Astrocyte (in vitro differentiated cells and primary cell): ENCODE measurements at places on chromosomes 16 and 17. TPM values are rescaled to one million over a fixed set of nuclear protein-coding genes. Genes with fewer than 3 reads are reported as not detected.
A peak's percentile ranks its signal among the peaks of the same experiment; 100 is the strongest.

GRCh38 chr17:32590974-32591373 lies 104.2 kb downstream of the CDK5R1 start:
- no peak for DNase-seq
- no peak overlapping the region for H3K27ac ChIP-seq
- no peaks in the 10 kb centered on the region for H3K27me3 ChIP-seq
- no peak overlapping the region for H3K4me3 ChIP-seq
- H3K4me1 ChIP-seq: peaks cover 3% of the 10 kb centered on the region

DNA sequence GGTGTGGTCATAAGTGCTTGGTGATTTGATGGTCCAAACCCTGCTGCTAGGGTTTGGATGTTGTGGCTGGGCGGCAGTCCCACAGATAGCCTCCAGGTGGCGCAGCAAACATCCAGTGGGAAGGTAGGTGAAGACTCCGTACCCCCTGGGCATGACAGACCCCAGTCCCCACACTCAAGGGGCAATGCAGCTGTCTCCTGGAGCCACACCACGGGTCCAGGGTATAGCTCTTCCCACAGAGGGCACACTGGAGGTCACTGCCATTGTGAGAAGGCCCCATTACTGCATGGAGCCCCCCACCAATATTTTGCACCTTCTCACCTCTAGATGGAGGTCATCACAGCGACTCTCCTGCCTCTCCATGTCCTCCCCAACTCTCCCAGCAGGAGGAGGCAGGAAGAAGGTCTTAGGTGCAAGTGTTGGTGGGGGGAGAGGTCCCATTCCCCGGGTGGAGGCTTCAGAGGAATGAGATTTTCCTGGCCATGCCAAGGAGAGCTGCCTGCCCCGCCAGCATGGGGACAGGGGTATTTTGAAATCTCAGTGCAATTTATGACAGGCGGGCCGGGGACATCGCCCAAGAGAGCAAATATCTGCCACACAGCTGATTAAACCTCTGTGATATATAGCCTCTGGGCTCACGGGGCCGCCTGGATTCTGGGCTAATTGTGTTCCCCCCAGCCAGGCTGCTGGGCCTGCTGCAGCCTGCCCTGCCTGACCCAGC lies 17.1 kb upstream of the C17orf113 start:
- H3K36me3 ChIP-seq: no peaks in the 10 kb centered on the region
- peaks cover 9% of the 10 kb centered on the region for H3K27me3 ChIP-seq
- no peak overlapping the region for H3K27ac ChIP-seq
- DNase-seq: no peak

DNA sequence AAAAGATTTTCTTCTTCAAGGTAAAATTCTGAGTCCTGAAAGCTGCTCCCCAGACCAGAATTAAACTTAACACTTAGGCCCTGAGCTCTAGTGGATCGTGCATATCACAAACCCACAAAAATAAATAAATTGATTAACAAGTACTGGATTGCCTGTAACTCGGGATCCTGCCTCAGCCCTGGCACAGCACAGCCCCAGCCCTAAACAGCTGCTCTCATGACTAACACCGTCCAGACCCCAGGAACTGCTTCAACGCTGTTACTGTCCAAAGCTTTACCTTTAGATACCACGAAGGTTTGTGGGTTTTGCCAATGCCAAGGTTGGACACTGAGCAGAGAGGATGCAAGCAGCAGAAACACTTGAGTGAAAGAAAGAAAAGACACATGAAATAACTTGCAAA lies 172.5 kb downstream of the COPRS start:
- no peaks in the 10 kb centered on the region for H3K4me1 ChIP-seq
- peaks cover 2% of the 10 kb centered on the region for H3K27me3 ChIP-seq
- DNase-seq: no peak
- no peaks in the 10 kb centered on the region for H3K36me3 ChIP-seq
- H3K27ac ChIP-seq: no peak overlapping the region
- H3K4me3 ChIP-seq: no peak overlapping the region

- H3K27ac ChIP-seq: peak overlapping the region; percentile 58
- peak; percentile 59 for DNase-seq
- H3K4me3 ChIP-seq: no peak overlapping the region
- no peaks in the 10 kb centered on the region for H3K27me3 ChIP-seq
Measured at GRCh38 chr17:17416007-17416399, 60.8 kb upstream of the MED9 start.

IGSF6 gene
- total RNA-seq: not detected in 2 replicates

DNA sequence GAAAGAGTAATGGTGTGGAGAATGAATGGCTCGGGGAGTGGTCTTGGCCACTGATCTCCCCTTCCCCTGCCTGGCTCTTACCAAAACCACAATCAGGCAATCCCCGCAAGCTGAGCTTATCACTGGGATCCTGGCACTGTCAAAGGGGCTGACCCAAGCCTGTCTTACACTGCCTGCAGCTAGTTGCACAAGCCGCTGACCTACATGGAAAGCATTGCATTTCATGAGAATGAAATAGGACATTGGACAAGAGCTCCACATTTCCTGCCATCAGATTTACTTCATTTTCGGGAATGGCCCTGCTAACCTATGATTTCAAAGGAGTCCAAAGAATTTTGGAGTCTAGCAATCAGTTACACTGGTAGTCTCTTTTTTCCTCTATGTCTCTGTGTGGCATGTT lies 146.4 kb downstream of the PCTP start:
- no peaks in the 10 kb centered on the region for H3K4me1 ChIP-seq
- H3K4me3 ChIP-seq: no peak overlapping the region

- no peaks in the 10 kb centered on the region for H3K27me3 ChIP-seq
- no peak overlapping the region for H3K4me3 ChIP-seq
- DNase-seq: no peak
- no peak overlapping the region for H3K27ac ChIP-seq
Measured at GRCh38 chr17:6596511-6596910, 40.2 kb upstream of the PITPNM3 start.

DNA sequence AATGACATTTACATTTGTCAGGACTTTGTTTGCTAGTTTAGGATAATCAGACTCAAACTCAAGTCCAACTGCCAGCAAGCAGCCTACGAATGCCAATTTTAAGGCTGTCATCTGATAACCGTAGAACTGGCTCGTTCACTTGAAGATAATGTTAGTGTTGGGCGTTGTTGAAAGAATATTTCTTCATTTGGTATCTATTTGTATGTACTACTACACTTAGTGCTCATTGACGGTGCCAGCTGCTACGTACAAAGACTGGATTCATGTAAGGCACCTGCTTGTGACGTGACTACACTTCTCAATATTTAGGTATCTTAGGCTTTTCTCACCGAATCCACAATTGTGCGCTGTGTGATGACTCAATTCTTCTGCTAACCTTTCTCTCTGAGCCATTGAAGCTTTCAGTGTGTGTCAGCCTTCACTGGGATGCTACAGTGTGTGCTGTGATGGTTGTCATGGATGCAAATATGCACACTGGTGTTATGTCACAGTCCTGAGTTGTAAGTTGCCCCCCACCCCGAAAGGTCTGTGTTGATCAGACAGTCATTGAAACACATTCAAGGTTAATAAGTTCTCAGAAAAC lies 5.7 kb downstream of the ATP2C2 start:
- no peaks in the 10 kb centered on the region for H3K4me1 ChIP-seq
- H3K27me3 ChIP-seq: peaks cover 50% of the 10 kb centered on the region
- DNase-seq: peak; percentile 23
- no peak overlapping the region for H3K4me3 ChIP-seq
- no peaks in the 10 kb centered on the region for H3K36me3 ChIP-seq
- H3K27ac ChIP-seq: no peak overlapping the region

NT5C3B gene
- total RNA-seq: 47.4 and 56.1 TPM in 2 replicates

GRCh38 chr17:1627182-1627981 lies 1.3 kb downstream of the SLC43A2 start:
- no peak for DNase-seq
- peak overlapping the region; percentile 83 for H3K4me3 ChIP-seq
- H3K27ac ChIP-seq: no peak overlapping the region
- no peaks in the 10 kb centered on the region for H3K36me3 ChIP-seq
- H3K4me1 ChIP-seq: peaks cover 9% of the 10 kb centered on the region

DNA sequence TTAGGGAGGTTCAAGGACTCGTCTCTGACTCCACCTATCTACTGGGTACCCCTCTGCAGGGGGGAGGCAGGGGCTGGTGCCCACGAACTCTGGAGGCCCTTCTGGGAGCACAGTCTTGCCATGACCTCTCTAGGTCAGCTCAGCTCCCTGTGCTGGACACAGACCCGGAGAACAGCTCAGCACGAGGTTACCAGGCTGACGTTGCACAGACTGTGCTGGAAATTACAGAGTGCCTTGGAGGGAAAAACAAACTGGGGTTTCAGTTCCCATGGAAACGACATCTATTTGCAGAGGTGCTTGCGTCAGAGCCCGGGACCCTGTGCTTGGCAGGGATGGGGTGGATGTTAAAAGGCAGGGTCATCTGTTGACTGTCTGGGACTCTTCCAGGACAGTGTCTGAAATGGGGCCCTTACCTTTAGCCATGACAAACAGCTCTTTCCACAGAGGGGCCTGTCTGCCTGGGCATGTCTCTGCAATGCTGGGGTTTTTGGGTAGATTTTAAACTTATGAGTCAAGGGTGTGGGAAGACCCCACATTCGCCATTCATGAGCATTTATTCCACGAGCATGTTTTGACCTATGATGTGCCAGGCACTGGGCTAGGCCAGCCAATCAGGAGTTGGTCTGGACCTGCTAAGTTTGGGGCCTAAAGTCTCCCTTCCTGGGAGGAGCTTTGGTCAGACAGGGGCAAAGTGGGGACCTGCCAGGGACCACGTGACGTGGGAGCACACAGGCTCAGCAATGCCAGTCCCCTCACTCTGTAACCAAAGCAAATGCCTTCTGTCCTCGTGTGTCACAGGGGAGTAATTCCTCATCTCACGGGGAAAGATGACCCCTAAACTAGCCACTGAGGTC lies 22.5 kb downstream of the CCR7 start:
- DNase-seq: peak; percentile 91
- no peak overlapping the region for H3K4me3 ChIP-seq
- H3K27me3 ChIP-seq: no peaks in the 10 kb centered on the region

ADCY9 gene
- 11.4 TPM in 2 replicates for total RNA-seq

PYDC1 gene
- total RNA-seq: not detected in 2 replicates

GRCh38 chr17:21774263-21774662 lies 81.9 kb downstream of the KCNJ18 start:
- H3K4me1 ChIP-seq: no peaks in the 10 kb centered on the region
- DNase-seq: no peak
- no peak overlapping the region for H3K27ac ChIP-seq
- H3K36me3 ChIP-seq: no peaks in the 10 kb centered on the region
- no peaks in the 10 kb centered on the region for H3K27me3 ChIP-seq

STH gene
- total RNA-seq: not detected in 2 replicates

- no peaks in the 10 kb centered on the region for H3K27me3 ChIP-seq
- H3K27ac ChIP-seq: no peak overlapping the region
- DNase-seq: no peak
- no peak overlapping the region for H3K4me3 ChIP-seq
- peaks cover 6% of the 10 kb centered on the region for H3K4me1 ChIP-seq
- peaks cover 9% of the 10 kb centered on the region for H3K36me3 ChIP-seq
Measured at GRCh38 chr16:2924901-2925755, 13.4 kb downstream of the FLYWCH1 start.

- H3K27me3 ChIP-seq: no peaks in the 10 kb centered on the region
- H3K36me3 ChIP-seq: no peaks in the 10 kb centered on the region
- H3K27ac ChIP-seq: no peak overlapping the region
- peaks cover 4% of the 10 kb centered on the region for H3K4me1 ChIP-seq
Measured at GRCh38 chr17:42694524-42694923, 12.2 kb downstream of the CNTNAP1 start.

DNA sequence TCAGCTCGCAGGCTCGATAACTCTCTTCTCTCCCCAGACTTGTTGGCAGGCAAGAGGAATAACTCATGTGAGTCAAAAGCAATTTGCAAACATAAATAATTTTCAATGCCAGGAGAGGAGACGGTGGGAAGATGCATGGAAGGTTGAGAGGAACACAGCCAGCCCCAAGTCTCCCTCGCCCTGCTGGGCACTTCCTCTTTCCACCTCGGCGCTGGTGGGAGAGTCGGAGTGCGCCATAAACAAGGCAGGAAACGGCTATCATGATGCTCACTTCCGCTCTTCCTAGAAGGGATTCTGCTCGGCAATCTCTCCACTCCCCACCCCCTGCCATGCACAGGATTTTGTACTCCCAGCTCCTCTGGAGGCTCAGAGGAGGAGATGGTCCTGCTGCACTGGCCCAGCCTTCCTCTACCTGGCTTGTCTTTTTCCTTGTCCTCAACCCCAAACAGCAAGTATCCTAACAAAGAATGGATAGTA lies 13.0 kb downstream of the CBX4 start:
- H3K4me3 ChIP-seq: no peak overlapping the region
- no peaks in the 10 kb centered on the region for H3K4me1 ChIP-seq
- H3K36me3 ChIP-seq: no peaks in the 10 kb centered on the region
- peaks cover 2% of the 10 kb centered on the region for H3K27me3 ChIP-seq
- no peak overlapping the region for H3K27ac ChIP-seq

GRCh38 chr17:69254187-69254586 lies 25.6 kb upstream of the ABCA10 start:
- no peaks in the 10 kb centered on the region for H3K36me3 ChIP-seq
- no peak overlapping the region for H3K27ac ChIP-seq
- no peaks in the 10 kb centered on the region for H3K27me3 ChIP-seq
- H3K4me3 ChIP-seq: no peak overlapping the region
- no peak for DNase-seq
- peaks cover 4% of the 10 kb centered on the region for H3K4me1 ChIP-seq

GRCh38 chr17:81813371-81813684 lies 9.4 kb downstream of the GCGR start:
- H3K36me3 ChIP-seq: no peaks in the 10 kb centered on the region
- no peak overlapping the region for H3K27ac ChIP-seq
- H3K27me3 ChIP-seq: peaks cover 4% of the 10 kb centered on the region
- H3K4me1 ChIP-seq: no peaks in the 10 kb centered on the region
- DNase-seq: no peak

DNA sequence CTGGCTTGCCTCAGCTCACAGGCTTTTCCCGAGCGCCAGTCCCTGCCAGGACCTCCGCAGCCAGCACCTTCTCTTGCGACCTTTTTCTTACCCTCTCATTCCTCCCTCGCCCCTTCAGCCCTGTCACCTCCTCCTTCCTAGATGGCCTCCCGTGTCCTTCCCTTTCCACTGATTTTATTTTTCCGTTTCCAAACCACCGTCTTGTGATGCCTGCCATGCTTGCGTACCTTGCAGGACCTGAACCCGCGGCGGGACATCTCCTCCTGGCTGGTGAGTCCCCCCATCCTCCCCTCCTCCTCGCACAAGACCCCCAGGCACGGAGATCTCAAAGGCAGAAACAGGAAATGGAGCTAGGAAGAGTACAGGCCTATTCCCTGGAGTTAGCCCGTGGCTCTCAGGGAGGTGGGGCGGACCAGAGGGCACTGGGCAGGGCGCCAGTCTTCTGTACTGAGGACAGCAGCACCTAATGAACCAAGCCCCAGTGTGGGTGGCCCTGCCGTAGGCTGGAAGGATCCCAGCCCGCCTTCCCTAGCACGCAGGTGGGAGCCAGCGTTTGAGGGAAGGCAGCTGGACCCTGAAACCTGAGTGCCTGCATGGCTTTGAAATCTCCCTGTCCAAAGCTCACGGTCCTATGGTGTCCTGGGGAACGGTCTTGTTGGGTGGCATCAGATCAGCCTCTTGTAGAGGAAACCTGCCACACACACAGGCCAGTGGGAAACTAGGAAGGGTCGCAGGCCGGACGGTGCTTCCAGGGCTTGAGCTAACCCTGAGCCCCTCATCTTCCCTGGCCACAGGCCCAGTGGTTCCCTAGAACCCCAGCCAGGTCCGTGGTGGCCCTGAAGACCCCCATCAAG lies 612 bp downstream of the CISD3 start:
- H3K4me1 ChIP-seq: peaks cover 16% of the 10 kb centered on the region
- DNase-seq: no peak
- no peaks in the 10 kb centered on the region for H3K27me3 ChIP-seq
- peak overlapping the region; percentile 67 for H3K4me3 ChIP-seq
- H3K36me3 ChIP-seq: peaks cover 5% of the 10 kb centered on the region

PIRT gene
- total RNA-seq: not detected in 2 replicates

GAS2L2 gene
- total RNA-seq: 0.07 TPM in 1 of 2 replicates, not detected in the other

- no peaks in the 10 kb centered on the region for H3K36me3 ChIP-seq
- H3K27me3 ChIP-seq: no peaks in the 10 kb centered on the region
- DNase-seq: peak; percentile 92
- H3K27ac ChIP-seq: peak overlapping the region; percentile 95
- peak overlapping the region; percentile 32 for H3K4me3 ChIP-seq
Measured at GRCh38 chr17:66540131-66540781, 237.8 kb downstream of the PRKCA start.

CTRB2 gene
- 0.43 TPM in 1 of 2 replicates, not detected in the other for total RNA-seq
